ENCODE measurements at places on chromosomes 1 and 21.

GRCh38 chr1:214670098-214670497, 67.1 kb downstream of the CENPF start:
- no peak for DNase-seq

- no peak for DNase-seq
Measured at GRCh38 chr1:212595229-212595628, 13.3 kb upstream of the ATF3 start.

GRCh38 chr1:182666706-182667105, 17.7 kb downstream of the RGS8 start:
- DNase-seq = no peak

DNA sequence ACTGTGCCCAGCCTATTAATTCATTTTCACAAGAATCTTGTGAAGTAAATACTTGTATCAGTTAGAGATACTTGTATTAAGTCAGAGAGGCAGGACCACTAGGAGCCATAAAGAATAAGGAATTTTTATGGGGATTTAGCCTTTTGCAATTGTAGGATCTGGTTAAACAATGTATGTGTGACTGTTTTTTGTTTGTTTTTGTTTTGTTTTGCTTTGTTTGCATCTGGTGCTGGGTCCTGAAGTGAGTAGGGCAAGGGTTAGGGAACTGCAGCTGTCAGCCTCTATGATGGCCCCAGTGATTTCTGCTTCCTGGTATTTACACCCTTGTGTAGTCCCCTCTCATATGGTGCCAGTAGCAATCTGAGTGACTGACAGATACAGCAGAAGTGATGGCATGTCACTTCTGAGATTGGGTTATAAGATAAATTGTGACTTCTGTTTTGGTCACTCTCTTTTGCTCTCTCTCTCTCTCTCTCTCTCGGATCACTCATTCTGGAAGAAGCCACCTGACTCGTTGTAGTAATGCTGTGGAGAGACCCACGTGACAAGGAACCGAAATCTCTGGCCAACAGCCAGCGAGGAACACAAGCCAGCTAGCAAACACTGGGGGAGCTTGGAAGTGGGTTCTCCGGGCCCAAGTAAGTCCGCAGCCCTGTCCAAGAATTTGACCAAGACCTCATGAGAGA, 96.2 kb upstream of the MARK1 start:
- DNase-seq = no peak

GRCh38 chr1:15329104-15329820, 80.4 kb upstream of the EFHD2 start:
- no peak for DNase-seq

GRCh38 chr1:47781171-47781959, 215.8 kb downstream of the TRABD2B start:
- DNase-seq = no peak

DNA sequence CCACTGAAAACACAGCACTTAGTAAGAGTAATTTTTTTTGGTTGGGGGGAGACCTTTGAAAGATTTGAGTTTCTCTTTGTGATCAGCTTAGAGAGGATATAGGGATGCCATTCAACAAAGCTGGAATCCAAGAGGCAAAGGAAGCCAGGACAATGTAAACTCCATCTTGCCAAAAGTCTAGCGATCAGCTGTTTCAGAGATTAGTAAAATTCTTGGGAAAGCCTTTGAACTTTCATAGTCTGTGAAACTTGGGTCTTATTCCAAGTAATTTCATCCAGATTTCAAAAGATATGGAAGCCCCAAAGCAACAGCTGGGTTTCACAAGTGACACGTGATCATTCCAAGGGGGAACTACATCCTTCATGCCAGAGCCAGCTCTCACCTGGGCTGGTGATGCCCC, 30.2 kb upstream of the TNR start:
- no peak for DNase-seq

DNA sequence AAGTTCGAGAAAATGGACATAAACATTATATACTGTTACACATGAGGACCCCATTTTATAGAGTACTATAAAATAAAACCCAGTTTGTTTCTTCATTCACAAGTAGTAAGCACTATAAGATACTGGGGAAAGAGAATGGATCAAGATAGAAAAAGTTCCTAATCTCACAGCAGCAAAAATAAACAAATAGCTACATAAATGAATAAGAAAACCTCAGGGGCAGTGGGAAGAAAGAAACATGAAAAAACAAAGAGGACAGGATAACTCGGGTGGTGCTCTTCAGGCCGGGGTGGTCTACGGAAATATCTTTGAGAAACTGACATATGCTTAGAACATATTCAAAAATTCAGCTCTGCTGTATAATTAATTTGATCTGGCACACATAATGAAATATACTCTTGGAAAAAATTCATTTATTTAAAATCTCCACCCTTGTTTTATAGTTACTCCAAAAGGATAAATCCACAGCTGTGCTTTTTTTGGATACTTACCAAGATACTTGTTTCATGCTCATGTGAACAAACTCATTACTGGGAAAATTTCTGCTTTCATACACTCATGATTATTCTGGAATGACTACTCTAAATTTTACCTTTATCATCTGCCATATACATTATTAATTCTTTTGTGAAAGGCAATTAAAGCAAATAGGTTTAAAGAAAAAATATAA, 20.0 kb downstream of the CEP170 start:
- DNase-seq = no peak

DNA sequence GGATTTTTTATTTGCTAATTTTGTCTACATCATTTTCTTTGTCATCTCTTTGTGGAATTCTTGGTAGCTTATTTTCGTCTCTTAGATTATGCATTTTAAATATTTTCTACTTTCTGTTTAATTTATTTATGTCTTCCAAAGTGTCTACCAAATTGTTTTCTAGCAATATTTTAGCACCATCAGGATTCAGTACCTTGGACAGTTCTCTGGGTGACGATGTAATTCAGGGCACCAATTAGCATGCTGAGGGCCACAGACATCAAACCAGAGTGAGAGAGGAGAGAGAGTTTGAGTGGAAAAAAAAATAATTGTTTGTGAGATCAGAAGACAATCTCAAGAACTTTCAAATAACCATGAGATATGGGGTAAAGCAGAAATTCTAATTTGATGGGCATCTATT, 169.8 kb upstream of the CXADR start:
- no peak for DNase-seq

GRCh38 chr1:154593390-154593789, 14.6 kb downstream of the ADAR start:
- DNase-seq = no peak

GRCh38 chr1:246492611-246493245, 14.4 kb downstream of the SMYD3 start:
- DNase-seq = peak; percentile 39

DNA sequence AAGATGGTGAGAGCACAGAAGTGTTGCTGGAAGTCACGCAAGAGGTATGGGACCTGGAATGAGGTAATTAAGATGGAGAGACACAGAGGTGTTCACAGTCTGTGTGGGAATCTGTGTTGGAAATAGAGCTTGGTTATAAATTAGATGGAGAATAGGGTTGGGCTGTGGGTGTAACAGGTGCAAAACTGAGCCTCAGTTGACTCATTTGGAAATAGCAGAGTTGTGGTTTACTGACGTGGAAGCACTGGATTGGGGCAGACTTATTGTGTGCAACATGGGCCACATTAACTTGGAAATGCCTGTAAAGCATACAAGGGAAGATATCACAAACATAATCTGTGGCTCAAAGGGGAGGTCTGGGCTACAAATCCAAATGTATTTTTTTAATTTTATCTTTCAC, 13.0 kb downstream of the CAMSAP2 start:
- DNase-seq = no peak

- no peak for DNase-seq
Measured at GRCh38 chr21:46661211-46661625, 25.7 kb downstream of the PRMT2 start.

DNA sequence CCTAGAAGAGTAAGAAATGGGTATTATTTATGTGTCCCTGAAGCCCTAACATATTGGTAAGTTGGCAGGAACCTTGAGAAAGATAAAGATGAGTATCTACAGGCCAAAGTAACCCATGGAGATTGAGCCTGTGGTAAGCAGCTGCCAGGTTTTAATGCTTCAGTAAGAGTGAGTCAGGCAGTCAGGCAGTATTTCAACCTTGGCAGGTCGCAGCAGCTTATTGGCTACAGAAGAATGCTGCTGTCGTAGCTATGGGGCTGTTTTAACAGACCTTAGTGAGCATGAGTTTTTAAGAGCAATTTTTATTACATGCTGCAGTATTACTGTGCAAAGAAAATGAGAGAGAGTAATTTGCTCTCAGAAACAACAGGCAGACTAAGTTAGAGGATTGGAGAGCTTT, 10.3 kb upstream of the SLC30A10 start:
- DNase-seq = no peak

DNA sequence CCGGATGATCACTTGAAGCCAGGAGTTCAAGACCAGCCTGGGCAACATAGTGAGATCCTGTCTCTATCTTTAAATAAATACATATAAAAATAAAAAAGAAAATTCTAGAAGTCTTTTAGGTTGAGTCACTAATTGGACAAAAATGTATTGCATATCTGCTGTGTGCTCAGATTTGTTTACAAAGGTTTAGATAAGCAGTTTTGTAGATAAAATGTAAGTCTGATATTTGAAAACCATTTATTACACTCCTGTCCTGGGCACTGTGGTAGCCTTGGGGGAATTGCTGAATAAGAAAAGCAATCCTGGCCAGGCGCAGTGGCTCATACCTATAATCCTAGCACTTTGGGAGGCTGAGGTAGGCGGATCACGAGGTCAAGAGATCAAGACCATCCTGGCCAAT, 11.6 kb downstream of the GMEB1 start:
- no peak for DNase-seq

GRCh38 chr1:81030441-81030840, 770.3 kb upstream of the ADGRL2 start:
- no peak for DNase-seq

DNA sequence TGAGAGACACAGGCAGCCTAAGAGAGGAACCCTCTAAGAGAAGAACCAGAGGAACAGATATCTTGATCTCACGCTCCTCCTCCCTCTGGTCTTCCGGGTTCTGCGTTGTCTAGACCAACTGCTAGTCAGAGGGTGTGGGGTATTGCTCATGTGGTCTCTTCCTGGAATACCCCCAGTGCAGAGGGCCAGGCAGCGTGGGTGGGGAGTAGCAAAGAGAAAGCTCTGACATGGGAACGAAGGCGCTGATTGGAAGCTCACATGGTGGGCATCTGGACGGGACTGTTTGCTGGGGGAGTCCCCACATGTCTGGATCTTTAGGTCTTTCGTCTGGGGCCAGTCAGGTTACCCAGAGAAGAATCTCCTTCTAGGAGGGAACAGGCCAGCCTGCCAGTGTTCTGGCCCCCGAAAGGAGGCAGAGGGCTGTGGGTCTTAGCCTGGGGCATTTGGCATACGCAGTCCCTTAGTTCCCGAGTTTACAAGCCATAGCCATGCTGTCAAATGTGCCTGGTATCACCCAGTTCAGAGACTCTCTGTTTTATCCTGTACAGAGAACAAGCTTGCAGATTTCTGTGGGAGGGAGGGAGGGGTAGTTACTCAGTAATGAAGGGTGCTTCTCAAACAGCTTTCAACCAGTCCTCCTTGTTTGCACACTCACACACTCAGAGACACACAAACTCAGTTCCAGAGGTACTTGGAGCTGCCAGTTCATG, 18.3 kb upstream of the IL6R start:
- DNase-seq = no peak

GRCh38 chr1:203178821-203179666, 3.4 kb upstream of the MYBPH start:
- DNase-seq = no peak

GRCh38 chr1:182783068-182783467, 6.5 kb upstream of the NPL start:
- no peak for DNase-seq

GRCh38 chr21:43861706-43862105, 3.3 kb upstream of the AGPAT3 start:
- no peak for DNase-seq

DNA sequence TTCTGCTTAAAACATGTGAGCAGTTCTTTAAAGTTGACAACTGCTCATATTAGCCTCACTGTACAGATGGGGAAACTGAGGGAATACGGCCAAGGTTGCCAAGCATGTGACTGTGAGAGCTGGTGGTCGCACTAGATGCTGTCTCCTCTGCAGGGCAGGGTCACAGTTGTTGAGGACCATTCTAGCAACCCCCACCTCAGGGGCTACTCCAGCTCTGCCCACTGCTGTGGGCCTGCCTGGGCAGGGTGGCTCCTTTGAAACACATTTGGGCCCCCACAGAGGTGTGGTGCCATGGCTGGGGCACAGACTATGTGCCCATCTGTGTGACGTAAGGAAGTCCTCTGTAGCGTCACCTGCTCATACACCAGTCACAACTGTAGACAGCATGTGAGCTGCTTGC, 779 bp downstream of the THEM5 start:
- no peak for DNase-seq

DNA sequence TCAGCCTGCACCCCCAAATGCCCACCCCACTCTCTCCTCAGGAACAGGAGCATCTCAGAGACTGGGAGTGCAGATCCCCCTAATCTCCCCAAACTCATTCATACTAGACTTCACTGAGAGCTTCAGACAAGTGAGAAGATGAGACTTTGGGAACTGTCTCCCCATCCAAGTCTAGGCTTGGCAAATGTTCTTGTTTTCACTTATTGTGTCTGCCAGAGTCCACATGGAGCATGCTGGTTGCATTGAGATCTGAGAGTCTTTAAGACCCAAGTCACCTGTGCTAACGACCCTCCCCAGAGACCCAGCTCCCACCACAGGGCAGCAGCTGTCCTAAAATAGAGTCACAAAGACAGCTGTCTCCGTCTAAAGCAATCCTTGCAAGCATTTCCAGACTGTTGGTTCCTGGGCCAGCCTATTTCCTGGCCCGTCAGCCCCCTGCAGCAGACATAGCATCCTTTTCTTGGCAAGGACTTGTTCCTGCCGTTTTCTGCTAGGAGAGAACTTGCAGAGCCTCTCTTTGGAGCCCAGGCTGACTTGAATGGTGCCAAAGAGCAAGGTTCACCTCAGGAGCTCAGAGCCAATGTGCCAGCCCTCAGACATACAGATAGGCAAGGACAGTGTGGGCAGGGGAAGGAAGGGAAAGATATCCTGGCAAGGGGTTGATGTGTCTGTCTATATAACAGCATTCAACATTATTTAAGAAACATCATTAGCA, 1.9 kb upstream of the CNTN2 start:
- DNase-seq = no peak

DNA sequence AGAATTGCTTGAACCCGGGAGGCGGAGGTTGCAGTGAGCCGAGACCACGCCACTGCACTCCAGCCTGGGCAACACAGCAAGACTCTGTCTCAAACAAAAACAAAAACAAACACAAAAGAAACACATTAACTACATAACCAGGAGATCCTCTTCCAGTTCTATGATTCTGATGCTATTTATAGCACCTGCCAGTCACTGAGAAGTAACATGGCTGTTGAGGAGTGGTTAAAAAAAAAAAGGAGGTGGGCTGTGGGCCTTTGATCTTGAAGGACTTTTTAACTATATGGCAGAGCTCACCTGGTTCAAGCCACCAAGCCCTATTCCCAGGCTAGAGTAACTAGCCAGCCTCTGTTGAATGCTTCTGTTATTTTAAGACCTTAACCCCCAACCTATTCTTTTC, 148.8 kb downstream of the ZBTB18 start:
- DNase-seq = no peak

- no peak for DNase-seq
Measured at GRCh38 chr1:118158924-118159323, 26.1 kb downstream of the SPAG17 start.

All from Panc1 (cell line).